Right kidney (tissue), 9 donors: ENCODE measurements at places on chromosomes 7 and 10.

DNA sequence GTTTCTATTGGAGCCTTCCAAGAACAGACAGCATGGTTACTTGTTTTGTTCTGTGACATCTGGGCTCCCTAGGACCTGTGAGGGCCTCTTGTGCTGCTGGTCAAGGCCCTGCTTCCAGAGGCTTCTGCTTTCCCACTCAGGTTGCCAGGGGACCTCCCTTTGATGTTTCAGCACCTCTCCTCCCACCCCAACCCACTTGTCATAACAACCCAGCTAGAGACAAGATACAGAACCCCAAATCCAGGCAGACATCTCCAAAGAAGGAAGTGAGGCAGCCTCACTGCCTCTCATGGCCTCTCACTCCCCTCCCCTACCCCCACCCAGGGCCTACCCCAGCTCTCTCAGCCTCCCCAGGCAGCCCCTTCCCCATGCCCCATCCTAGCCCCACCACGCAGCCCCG is 11.3 kb downstream of the NFKB2 start:
- DNase-seq, result no peak

DNA sequence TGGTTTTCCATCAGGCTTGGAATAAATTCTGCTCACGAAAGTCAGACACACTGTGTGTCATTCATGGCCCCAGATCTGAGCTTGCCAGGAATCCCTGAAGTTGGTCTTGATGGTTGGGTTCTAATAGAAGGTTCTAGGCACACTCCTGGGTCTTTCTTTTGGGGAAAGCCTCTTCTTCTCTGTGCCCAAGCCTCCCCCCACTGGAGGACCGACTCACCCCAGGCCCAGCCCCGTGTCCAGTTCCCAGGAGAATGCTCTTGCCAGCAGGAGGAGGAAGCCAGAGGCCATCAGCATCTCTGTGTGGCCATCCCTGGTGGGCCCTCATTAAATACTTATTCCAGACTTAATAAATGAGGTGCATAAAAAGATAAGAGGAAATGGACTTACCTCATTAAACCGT is 548.0 kb downstream of the TCERG1L start:
- no peak for DNase-seq

GRCh38 chr10:33199731-33200232 is 134.7 kb downstream of the NRP1 start:
- DNase-seq, result no peak

DNA sequence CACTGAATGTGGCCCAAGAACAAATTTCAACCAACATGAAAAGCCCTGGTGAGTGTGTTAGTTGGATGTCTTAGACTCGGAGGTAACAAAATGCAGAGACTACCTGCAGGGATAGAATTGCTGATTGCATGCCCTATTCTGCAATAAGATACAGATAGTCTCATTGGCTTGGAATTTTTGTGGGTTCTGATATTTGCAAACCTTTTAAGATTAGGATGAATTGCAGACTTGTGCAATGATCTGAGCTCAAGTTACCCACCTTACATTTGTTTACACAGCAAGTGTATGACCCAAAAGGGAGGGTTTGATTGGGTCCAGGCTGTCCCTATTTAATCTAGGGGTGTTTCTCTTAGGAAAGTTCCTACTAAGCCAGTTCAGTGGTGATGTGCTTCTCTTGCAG is 45.4 kb downstream of the GPR37 start:
- no peak for DNase-seq

- no peak for DNase-seq
Observed at GRCh38 chr7:23293500-23294073, 5.6 kb upstream of the MALSU1 start.
